Muscle of leg (tissue), 16 donors: ENCODE measurements at places on chromosomes 12 and 14. TPM values are rescaled to one million over a fixed set of nuclear protein-coding genes. Genes with fewer than 3 reads are reported as not detected.

- H3K36me3 ChIP-seq: no peaks in the 10 kb centered on the region
- H3K27ac ChIP-seq: no peak overlapping the region
- H3K4me1 ChIP-seq: peaks cover 12% of the 10 kb centered on the region
- no peak overlapping the region for H3K4me3 ChIP-seq
- peaks cover 14% of the 10 kb centered on the region for H3K27me3 ChIP-seq
Observed at GRCh38 chr12:130775953-130776856, 60.1 kb upstream of the RIMBP2 start.

TNS2 gene
- total RNA-seq: 49.3 TPM

DPY19L2 gene
- total RNA-seq: 7.3 TPM

DNA sequence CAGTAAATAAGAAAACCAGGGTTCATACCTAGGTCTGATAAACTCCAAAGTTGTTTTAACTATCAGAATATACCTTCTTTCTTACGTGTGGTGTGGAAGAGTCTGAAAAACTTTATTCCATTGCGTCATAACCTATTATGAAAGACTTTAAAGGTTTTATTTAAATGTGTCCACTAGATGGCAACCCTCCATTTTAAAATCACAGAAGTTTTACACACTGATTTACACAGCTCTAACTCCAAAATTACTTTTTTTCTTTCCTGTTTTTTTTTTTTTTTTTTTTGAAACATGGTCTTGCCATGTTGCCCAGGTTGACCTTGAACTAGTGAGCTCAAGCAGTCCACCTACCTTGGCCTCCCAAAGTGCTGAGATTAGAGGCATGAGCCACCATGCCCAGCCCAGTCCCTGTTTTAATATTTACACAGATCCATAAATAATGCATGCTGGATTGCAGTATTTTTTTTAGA lies 17.3 kb upstream of the TMPRSS12 start:
- no peaks in the 10 kb centered on the region for H3K36me3 ChIP-seq
- DNase-seq: peak; percentile 89
- H3K27ac ChIP-seq: no peak overlapping the region
- no peaks in the 10 kb centered on the region for H3K27me3 ChIP-seq
- no peak overlapping the region for H3K4me3 ChIP-seq
- H3K4me1 ChIP-seq: peaks cover 8% of the 10 kb centered on the region

HOXC12 gene
- not detected for total RNA-seq

PKP2 gene
- 3.1 TPM for total RNA-seq

DNA sequence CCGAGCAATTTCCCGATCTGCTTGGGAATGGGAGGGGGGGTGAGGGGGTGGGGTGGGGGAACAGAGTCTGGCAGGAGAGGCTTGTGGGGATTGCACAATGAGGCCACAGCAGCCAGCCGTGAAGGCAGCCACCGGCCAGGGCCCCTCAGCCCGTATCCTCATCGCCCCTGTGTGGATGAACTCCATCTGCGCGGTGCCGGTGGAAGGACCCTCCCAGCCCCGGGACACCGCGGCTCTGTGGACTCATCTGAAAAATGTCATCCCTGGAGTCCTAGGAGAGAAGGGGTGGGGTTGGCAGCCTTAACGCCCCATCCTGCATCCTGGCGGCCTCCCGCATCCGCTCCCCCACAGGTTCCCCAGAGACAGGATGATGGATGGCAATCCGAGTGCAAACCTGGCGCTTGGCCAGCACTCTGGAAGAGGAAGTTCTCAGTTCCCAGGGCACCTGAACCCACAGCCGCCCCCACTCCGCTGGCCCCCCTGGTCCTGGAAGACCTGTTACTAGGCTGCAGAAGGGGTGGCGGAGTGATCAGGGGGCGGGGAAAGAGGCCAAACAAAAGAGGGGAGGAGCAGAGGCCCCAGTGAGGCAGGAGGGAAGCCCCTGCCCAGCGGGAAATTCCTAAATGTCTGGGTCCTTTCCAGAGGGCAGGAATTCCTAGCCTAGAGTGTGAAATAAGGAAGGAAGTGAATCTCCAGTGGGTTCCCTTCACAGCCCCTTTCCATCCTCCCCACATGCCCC lies 1.2 kb upstream of the TNFAIP2 start:
- H3K27me3 ChIP-seq: peaks cover 27% of the 10 kb centered on the region
- H3K4me3 ChIP-seq: peak overlapping the region; percentile 4
- peak; percentile 95 for DNase-seq
- peaks cover 86% of the 10 kb centered on the region for H3K4me1 ChIP-seq
- H3K27ac ChIP-seq: peak overlapping the region; percentile 97
- H3K36me3 ChIP-seq: peaks cover 7% of the 10 kb centered on the region

DNA sequence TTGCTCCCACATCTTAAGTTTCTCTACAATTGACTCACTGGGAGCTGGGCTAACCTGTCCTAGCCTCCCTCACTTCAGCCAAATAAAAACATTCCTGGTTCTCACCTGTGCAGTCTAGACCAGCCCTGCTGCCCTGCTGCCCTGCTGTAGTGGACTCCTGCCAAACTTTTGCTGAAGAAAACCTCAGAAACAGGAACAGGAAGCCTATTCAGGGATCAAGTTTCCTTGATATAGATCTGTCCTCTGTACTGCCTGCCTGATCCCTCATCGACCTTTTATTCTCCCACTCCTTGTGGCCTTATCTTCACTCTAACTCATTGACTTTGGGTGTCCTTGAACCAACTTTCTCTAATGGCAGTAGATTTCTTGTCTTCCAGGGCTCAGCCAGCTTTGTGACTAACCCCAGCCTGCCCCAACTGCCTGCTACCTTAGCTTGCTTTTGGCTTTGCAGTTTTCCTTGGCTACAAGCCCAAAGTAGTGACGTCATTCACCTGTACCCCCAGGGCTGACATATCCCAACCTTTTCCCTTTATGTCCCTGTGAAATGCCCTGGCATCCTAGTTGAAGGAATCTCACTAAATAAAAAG lies 234.8 kb downstream of the DUSP6 start:
- H3K36me3 ChIP-seq: no peaks in the 10 kb centered on the region
- H3K4me3 ChIP-seq: no peak overlapping the region
- DNase-seq: peak; percentile 15
- no peaks in the 10 kb centered on the region for H3K4me1 ChIP-seq
- H3K27me3 ChIP-seq: no peaks in the 10 kb centered on the region
- H3K27ac ChIP-seq: no peak overlapping the region
